Activated CD8-positive, alpha-beta memory T cell treated with anti-CD3 and anti-CD28 coated beads for 1 hour (primary cell): ENCODE measurements at places on chromosomes 3 and 15.

DNA sequence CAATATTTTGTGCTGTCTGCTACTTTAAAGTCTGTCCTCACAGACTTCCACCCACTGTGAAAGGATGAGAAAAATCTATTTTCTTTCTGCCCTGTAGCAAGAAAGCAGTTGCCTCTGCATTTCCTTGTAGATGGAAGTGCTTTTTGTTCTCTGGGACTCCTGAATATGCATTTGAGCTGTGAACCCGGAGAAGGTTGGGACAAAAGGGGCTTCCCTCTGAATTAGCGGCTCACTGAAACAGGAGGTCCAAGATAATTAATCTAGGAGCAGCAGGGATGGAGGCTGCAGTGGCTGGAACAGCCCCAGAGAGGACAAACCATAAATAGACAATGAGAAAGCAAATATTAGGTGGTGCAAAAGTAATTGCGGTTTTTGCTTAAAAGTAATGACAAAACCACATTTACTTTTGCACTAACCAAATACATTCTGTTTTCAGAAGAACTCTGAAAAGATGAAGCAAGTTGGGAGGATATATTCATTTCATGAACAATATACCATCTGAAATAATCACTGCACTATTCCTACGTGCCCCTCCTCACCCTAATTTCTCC, 143.4 kb upstream of the KBTBD8 start:
- no peak for DNase-seq

GRCh38 chr3:102092617-102093466, 243.5 kb downstream of the NFKBIZ start:
- DNase-seq = no peak

DNA sequence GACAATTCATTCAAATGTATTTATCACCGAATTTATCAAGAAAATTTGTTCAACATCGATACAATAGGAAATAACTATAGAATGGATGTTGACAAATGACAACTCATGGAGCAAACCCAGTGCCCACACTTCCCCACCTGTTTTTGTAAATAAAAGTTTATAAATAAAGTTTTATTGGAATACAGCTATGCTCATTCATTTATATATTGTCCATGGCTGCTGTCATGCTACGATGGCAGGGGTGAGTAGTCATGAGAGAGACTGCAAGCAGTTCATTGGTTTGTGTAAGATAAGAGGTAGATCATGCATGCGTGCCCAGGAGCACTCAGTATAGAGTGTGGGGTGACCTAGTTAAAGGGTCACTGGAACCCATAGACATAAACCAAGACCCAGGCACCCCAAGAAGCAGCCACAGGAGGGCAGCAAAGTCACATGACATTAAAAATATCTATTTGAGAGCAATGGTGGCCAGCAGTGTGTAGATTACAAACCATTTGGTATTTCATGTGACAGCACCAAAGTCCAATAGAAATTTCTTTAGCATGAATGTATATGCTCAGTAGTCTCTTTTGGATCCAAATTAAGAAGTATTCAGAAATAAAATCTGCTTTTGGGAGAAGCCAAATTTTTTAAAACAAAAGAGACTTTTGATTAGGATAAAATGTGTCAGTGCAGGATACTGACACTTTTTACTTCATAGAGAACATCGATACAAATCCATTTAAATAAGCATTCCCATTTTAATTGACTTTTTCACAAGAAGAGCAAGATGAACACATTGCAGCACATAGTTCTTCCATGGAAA, 794.8 kb downstream of the MCTP2 start:
- no peak for DNase-seq

DNA sequence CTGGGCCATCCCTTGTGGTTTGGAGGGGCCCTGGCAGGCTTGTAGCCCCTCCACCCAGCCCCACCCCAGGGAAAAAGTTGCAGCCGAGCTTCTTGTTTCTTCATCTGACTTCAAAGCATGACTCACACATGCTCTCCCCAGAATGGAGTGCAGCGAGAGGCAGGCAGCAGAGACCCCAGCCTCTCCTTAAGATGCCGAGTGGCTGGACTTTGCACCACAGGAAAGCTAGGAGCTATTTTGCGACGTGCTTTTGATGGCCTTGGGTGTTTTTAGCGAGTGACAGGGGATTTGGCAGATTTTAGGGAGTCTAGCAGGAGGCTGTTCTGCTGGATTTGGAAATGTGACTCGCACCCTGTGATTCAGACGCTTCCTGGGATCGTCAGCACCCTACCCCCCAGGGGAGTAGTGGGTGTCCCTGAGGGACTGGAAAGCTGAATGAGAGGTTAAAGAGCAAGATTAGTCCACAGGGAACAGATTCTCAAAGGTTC, 14.2 kb downstream of the BAHD1 start:
- no peak for DNase-seq

- no peak for DNase-seq
Measured at GRCh38 chr3:196506687-196507086, 3.1 kb upstream of the RNF168 start.

DNA sequence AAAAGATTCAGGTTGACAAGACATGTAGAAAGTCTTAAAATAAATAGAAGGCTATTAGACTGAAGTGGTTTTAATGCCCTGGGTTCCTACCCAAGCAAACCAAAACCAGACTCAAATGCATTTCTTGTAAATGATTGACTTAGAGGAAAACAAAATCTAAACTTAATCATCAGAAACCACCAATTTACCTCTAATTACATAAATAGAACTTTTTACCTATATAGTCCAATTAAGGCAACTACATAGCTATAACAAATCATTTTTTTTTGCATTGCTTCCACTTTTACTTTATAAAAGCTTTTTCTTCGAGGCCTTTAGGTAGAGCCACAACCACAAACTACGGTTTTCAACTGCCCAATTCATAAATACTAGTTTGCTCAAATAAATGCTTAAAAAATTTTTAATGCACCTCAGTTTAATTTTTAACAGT, 231.3 kb upstream of the ARHGEF26 start:
- DNase-seq = no peak

DNA sequence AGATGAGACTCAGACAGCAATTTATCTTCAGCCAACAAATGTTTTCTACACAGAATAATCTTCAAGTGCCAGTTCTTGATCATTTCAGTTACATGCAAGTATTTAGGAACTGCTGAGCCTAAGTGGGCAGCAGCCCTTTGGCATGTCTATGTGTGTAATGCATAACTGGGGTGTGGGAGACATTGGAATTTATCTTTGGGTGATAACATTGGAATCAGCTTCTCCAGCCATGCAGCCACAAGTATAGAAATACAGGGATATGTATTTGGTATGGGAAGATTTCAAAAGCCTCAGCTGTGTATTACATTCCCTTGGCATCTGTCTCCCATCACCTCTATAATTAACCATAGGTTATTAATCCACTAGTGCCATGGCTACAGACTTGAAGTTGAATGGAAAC, 63.4 kb upstream of the FOXP1 start:
- DNase-seq = no peak

- no peak for DNase-seq
Measured at GRCh38 chr15:40894681-40895448, 615 bp downstream of the VPS18 start.

GRCh38 chr3:52333869-52334557, 17.9 kb downstream of the DNAH1 start:
- no peak for DNase-seq

DNA sequence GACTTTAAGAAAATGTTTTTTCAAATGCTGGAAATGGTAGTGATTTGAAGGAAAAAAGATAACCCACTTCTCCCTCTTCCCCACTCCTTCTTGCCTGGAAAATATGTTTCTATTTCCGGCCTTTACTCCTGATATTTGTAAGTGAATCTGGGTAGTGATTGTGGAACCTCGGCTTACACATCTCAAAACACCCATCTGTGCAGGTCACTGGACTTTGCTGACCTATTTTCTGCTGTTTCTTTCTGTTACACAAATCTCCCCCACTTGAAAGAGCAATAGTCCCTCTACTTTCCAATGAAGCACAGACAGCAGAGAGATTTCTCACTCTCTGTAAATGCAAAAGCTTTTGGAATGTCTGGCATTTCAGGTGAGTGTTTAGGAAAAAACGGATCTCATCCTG, 76.9 kb upstream of the ICE2 start:
- DNase-seq = no peak

- no peak for DNase-seq
Measured at GRCh38 chr15:66692808-66693596, 9.0 kb upstream of the SMAD6 start.

DNA sequence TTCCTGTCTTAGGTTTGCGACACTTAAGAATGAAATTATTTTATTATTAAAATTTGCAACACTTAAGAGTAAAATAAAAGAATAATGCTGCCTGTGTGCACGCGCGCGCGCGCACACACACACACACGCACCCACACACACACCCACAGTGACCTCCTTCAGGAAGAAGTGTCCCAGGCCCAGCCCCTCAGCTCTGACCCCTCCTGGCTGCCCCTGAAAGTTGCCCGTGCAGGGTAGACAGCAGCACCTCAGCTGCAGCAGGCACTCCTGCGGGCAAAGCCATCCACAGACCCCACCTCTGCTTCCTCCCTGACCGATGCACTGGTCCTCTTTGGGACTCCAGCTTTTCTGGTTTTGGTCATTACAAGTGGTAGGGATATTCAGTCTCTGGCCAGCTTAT, 478.2 kb downstream of the NTRK3 start:
- DNase-seq = no peak

GRCh38 chr15:72227720-72228119, 3.3 kb downstream of the PKM start:
- DNase-seq = no peak

GRCh38 chr3:101146946-101147345, 153.7 kb upstream of the ABI3BP start:
- no peak for DNase-seq

- DNase-seq = no peak
Measured at GRCh38 chr3:152825566-152825965, 9.4 kb upstream of the P2RY1 start.

GRCh38 chr15:71651750-71652186, 158.6 kb upstream of the NR2E3 start:
- no peak for DNase-seq

DNA sequence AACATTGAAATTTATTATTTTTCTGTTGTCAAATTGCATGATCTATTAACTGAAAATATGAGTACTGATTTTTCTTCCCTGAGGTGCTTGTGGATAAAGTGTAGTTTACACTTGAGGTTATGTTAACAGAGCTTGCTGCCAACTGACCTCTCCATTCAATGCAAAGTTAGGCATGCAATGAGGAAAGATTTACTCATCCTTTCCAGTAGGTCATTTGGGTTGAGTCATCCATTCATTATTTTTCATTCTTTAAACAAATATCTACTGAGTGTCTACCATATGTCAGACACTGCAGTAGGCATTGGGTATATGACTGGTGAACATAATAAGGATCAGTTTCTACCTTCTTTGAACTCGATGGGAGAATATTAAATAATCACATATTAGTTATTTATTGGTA, 604.1 kb downstream of the EDEM1 start:
- no peak for DNase-seq

DNA sequence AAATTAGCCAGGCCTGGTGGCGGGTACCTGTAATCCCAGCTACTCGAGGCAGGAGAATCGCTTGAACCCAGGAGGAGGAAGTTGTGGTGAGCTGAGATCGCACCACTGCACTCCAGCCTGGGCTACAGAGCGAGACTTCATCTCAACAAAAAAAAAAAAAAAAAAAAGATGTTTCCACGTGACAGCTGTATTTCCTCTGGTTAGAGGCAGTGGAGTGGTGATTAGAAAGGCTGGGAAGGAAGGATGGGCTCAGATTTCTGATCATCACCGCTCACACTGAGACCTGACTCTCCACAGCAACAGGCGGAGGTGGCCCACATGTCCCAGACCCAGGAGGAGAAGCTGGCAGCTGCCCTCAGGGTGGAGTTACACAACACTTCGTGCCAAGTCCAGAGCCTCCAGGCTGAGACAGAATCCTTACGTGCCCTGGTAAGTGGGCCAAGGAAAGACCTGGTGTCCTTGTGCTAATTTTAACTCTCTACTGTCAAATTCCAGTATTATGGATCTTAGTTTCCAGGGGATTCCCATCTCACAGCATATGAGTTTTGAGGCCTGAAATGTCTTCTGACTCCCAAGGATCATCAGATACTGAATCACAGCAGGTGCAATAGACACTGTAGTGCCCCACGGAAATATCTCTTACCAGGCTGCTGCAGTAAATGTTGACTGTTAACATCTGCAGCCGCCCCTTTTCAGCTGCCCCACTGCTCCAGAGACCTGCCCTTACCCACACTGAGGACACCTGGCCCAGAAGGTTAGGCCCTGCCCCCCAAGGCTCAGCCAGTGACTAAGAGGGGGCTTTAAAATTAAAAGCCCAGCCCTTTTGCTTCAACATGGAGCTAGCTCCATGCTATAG, 66.9 kb downstream of the BFSP2 start:
- DNase-seq = no peak

DNA sequence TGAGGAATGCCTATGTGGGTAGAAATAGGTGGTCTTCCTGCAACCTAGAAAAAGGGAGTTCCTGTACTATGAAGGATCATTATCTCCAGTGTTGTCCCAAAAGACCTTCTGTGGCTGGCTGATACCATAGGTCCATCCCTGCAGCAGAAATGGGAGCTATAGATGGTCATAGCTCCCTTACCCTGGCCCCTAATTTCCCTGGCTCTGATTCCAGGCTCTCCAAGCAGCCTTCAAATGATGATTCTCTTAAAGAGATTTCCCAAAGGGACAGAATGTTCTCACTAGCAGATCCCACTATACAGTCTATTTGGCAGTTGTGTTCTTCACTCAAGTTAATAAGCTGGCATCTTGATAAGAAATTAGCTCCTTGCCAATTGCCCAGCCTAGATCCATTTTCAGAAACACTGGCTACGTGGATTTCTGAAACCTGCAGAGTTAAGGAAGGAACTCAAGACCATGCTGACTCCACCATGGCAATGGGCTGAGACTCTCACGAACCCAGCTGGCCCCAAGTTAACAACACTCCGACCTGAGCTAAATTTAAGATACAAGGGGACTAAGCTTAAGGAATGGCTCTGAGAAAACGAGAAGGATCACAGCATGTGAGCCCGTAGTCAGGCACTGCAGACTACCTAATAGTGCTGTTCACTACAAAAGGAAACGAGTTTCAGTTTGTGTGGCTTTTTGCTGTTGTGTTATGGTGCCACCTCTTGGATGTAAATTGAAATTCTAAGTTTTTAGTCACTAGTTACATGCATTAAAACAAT, 11.4 kb downstream of the C15orf40 start:
- no peak for DNase-seq

DNA sequence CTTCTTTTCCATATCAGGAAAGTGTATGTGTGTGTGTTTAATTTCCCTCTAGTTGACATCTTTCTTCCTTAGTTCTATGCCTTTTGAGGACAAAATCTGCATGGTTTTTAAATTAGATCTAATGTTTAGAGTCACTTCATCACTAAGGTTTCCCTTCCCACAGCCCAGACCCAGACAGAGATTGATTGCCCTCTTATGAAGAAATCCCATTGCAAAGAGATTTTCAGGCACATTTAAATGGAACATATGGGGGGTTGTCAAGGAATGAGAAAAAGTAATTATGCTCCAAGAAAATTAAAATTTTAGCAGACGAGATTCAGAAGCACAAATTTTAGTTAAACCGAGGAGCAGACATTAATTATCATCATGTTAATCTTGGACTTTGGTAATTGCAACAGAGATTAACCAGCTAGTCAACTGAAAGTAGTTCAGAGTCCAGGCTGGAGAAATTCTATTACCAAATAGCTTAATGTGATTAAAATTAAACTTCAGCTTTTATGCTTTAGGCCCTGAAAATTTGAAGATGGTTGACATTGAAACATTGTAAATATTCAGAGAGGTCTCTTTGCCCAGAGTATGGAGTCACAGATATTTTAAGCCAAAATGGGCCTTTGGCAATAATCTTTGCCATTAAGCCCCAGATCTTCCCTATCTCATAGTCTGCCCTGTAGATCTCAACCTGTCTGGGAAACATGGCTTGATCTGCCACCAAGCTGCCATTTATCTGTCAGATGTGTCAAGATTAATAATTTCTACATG, 143.4 kb downstream of the TMEM108 start:
- DNase-seq = no peak

GRCh38 chr3:16289144-16289889, 24.3 kb downstream of the OXNAD1 start:
- no peak for DNase-seq
